Mesothelial cell of epicardium (in vitro differentiated cells): ENCODE measurements at places on chromosomes 5 and 9. TPM values are rescaled to one million over a fixed set of nuclear protein-coding genes. Genes with fewer than 3 reads are reported as not detected.

DNA sequence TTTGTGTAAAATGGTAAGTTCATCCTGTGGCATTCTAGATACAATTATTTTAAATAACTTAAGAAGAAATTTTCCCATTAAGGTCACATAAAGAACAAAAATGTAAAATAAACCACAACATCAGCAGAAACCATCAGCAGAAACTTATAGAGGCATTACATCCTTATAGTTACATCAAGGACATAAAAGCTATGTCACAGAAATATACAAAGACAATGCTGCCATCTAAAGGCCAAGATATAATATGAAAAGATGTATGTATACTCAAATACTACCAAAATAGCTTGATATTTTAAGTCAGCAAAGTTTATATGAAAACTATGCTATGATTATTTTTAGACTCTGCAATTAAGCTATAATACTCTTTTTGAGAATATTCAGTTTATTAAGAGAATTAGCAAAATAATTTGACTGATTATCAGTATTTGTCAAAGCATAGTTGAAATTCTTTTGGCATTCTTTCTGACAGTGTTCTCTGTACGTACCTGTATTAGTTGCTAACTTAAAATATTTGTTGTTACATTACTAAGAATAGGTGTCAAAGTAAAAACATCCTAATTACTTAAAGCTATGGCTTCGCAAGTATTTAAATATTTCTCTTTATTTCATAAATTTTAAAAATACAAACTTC lies 36.2 kb downstream of the FBXL17 start:
- DNase-seq = no peak
- H3K4me3 ChIP-seq = no peak overlapping the region
- H3K36me3 ChIP-seq = peaks cover 2% of the 10 kb centered on the region
- no peaks in the 10 kb centered on the region for H3K27me3 ChIP-seq

The ENTPD8 gene
- 1.4 to 1.7 TPM (median 1.6 TPM) in 3 replicates for total RNA-seq

The KIF3A gene
- total RNA-seq = 24.7 to 28.2 TPM (median 27.4 TPM) in 3 replicates

DNA sequence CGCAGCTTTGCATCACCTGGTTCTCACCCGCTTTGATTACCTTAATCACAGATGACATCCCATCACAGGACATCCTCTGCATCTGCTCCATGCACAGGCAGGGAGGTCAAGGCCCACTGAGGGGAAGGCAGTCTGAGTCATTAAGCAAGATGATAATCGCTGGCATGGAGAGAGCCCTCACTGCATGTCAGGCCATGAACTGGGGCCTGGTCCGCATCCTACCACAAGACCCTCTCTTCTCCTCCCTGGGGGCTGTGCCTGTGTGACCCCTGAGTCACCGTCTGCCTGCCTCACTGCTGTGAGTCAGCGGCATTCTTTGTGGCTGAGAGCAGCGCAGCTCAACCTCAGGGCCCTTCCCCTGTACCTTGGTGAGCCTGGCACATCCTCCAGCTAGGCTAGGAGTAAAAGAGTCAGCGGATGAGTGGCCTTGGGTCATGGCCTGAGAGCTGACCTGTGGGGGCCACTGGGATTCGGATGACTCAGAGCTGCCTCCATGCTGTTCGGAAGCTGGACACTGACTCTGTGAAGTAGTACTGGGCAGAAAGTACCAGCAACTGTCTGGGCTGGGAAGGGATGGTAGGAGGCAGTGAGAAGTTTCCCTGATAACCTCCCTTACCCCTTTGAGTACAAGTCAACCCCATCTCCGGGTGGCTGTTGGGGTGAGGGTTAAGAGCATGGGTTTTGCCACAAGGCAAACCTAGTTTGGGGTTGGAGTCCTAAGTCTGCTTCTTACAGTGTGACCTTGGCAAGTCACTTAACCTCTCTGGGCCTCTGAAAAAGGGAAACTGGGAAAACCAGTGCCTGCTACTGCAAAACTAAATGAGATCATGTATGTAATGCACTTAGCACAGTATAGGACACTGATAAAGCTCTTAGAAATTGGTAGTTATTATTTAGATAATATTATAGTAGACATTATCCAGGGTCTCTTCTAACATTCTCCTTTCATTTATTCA lies 14.6 kb upstream of the ARSI start:
- no peaks in the 10 kb centered on the region for H3K27me3 ChIP-seq
- H3K36me3 ChIP-seq = no peaks in the 10 kb centered on the region
- H3K27ac ChIP-seq = peak overlapping the region; percentile 97
- no peak for DNase-seq

- no peaks in the 10 kb centered on the region for H3K36me3 ChIP-seq
- H3K27ac ChIP-seq = peak overlapping the region; percentile 88
- peaks cover 6% of the 10 kb centered on the region for H3K4me1 ChIP-seq
- H3K27me3 ChIP-seq = peaks cover 84% of the 10 kb centered on the region
- DNase-seq = no peak
Observed at GRCh38 chr5:93620487-93621326, 37.7 kb downstream of the NR2F1 start.

DNA sequence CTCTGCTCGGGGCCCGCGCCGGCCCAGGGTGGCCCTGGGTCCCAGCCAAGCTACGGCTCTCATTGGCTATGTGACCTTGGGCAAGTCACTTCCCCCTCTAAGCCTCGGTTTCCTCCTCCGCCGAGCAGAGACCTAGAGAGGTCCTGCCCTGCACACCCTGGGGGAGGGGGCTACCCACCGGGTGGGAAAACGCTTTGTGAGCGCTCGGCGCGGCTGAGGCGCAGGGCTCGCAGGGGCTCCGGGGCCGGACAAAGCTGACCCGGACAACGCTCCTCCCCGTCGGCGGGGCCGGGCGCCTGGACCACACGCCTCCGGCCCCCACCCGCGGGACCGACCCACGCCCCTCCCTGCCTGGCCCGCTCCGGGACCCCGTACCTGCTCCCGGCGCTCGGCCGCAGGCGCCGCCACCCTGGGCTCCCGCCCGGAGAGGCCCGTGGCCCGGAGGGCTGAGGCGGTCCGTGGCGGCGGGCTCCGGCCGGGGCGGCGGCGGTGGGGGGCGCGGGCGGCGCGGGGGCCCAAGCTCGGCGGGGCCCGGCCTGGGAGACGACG lies 85.7 kb upstream of the MELK start:
- no peaks in the 10 kb centered on the region for H3K36me3 ChIP-seq
- H3K27ac ChIP-seq = peak overlapping the region; percentile 81
- peak; percentile 21 for DNase-seq
- H3K4me1 ChIP-seq = peaks cover 39% of the 10 kb centered on the region
- no peaks in the 10 kb centered on the region for H3K27me3 ChIP-seq
- H3K4me3 ChIP-seq = peak overlapping the region; percentile 85

The SPEF2 gene
- 10.7 to 12.1 TPM (median 11.6 TPM) in 3 replicates for total RNA-seq

- peaks cover 2% of the 10 kb centered on the region for H3K36me3 ChIP-seq
- H3K27me3 ChIP-seq = no peaks in the 10 kb centered on the region
- no peak overlapping the region for H3K4me3 ChIP-seq
- no peak for DNase-seq
Observed at GRCh38 chr5:102853680-102854079, 98.6 kb downstream of the PAM start.

GRCh38 chr9:129587487-129588262 lies 33.2 kb downstream of the C9orf50 start:
- no peak overlapping the region for H3K4me3 ChIP-seq
- H3K36me3 ChIP-seq = no peaks in the 10 kb centered on the region
- H3K4me1 ChIP-seq = peaks cover 49% of the 10 kb centered on the region
- no peaks in the 10 kb centered on the region for H3K27me3 ChIP-seq
- peak overlapping the region; percentile 93 for H3K27ac ChIP-seq

DNA sequence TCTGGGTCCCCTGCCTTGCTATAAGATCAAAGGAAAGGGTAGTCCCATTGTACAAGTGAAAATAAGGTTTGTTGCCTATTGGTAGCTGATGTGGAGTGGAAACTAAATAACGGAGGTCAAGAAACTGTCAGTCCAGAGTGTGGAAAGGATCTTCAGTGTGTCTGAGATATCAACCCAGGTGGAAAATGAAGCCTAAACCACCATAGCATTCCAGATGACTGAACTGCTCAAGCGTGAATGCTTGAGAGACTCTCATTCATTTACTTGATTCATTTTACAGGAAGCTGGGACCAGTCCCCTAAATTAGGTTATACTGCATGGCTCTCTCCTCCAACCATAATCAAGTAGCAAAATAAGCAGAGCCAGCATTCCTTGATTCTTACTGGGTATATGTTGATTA lies 116.0 kb upstream of the SLC28A3 start:
- H3K4me1 ChIP-seq = no peaks in the 10 kb centered on the region
- H3K27me3 ChIP-seq = peaks cover 22% of the 10 kb centered on the region
- no peak overlapping the region for H3K27ac ChIP-seq
- H3K36me3 ChIP-seq = no peaks in the 10 kb centered on the region

The CRHBP gene
- total RNA-seq = 5.3 to 10.7 TPM (median 8.0 TPM) in 3 replicates

- H3K4me3 ChIP-seq = no peak overlapping the region
- H3K36me3 ChIP-seq = no peaks in the 10 kb centered on the region
- DNase-seq = no peak
Observed at GRCh38 chr9:9790216-9790872, 822.5 kb downstream of the PTPRD start.

GRCh38 chr5:96582343-96582742 lies 79.8 kb upstream of the CAST start:
- DNase-seq = no peak
- H3K4me1 ChIP-seq = no peaks in the 10 kb centered on the region
- H3K27me3 ChIP-seq = peaks cover 37% of the 10 kb centered on the region

- peak overlapping the region; percentile 87 for H3K27ac ChIP-seq
- H3K4me1 ChIP-seq = peaks cover 22% of the 10 kb centered on the region
- H3K36me3 ChIP-seq = no peaks in the 10 kb centered on the region
- H3K4me3 ChIP-seq = no peak overlapping the region
Observed at GRCh38 chr9:98886691-98887229, 56.9 kb upstream of the COL15A1 start.

- H3K27me3 ChIP-seq = peaks cover 16% of the 10 kb centered on the region
- no peak overlapping the region for H3K4me3 ChIP-seq
- no peak for DNase-seq
- H3K4me1 ChIP-seq = no peaks in the 10 kb centered on the region
- no peak overlapping the region for H3K27ac ChIP-seq
Observed at GRCh38 chr9:126234681-126235335, 91.8 kb upstream of the MVB12B start.

DNA sequence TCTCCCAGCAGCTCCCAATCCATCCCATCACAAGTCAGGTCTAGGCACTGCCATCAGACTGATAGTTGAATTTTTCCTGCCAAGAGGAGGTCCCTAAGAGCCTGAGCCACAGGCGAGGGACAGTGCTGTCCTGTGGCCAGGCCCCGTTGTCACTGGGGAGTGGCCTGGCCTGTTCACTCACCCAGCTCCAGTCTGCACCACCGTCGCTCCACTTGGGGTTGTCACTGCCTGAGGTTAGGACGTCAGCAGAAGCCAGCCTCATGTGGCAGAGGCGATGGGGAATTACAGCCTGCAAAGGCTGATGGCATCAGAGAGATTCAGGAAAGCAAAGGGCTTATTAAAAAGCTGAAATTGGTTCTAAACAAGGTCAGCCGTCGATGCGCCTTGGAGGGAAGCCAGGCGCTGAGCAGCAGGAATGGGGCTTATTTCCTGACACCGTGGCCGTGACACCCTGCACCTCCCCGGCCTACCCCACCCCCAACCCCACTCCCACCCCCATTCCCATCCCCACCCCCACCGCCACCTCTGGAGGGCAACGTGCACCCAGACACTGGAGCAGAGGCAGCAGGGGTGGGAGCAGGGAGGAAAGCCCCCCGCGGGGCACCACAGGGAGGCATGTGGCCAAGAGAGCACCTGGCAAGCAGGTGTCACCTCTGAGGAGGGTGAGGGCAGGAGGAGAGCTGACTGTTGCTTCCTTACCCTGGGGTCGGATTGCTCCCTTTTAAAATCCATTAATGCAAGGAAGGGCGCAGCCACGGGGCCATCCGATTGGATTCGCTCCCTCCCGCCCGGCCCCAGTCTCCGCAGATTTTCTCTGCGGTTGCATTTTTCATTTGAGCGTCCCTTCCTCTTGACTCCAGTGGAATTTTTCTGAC lies 3.1 kb upstream of the DBH start:
- H3K4me1 ChIP-seq = peaks cover 18% of the 10 kb centered on the region
- no peak overlapping the region for H3K27ac ChIP-seq
- no peak overlapping the region for H3K4me3 ChIP-seq
- no peak for DNase-seq
- peaks cover 11% of the 10 kb centered on the region for H3K27me3 ChIP-seq
- no peaks in the 10 kb centered on the region for H3K36me3 ChIP-seq

DNA sequence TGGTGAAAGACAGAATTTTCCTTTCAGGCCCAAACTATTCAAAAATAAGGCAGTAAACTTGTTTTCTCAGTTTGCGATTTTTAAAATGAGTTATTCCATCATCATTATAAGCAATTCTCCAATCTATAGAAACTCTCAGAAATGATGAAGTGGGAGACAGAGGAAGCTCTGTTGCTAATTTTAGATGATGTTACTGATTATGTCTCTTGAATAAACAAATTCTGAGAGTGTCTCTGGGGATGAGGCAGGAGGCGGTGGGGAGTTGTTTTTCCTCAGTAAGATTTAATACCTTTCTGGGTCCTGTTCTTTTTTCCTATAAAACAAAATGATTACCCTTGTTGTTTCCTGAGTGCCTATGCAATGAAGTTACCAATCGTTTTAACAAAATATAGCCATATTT lies 43.9 kb upstream of the TEX48 start:
- H3K4me3 ChIP-seq = no peak overlapping the region
- H3K36me3 ChIP-seq = no peaks in the 10 kb centered on the region
- DNase-seq = no peak

DNA sequence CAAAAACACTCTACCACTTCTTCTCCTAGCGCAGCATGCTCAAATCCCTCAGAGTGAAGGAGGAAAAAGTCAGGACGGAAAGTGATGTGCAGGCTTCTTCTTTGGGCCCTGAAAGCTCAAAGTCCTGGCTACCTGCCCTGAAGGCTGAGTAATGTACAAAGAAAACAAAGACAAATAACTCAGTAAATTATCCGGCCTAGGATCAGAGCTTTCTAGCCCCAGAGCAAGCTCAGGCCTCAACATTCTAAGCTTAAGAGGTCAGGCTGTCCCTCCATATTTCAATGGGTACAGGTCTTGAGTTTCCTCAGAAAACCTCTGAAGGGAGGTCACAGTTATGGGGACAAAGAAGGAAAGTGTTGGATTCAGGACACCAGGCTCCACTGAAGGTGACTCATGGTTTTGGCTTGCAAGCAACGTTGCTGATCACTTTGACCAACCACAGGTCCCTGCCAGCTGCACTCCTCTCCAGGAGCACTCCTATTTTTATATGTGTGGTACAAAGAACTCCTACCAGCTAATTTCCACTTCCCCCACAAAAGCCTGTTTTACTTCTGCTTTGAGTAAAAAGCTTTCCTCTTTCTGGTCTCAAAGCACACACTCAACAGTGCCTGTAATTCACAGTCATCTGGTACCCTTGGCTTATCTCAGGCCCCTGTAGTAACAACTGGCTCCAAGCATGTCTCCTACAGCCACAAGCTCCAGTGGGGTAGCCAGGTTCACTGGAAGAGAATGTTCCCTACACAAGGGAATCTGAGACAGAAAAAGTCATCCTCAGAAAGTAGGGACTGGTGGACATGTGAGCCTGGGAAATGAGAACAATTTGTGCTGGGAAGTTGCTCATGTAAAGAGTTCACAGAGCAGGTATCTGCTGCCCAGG lies 115.7 kb downstream of the UGCG start:
- peaks cover 10% of the 10 kb centered on the region for H3K4me1 ChIP-seq
- H3K27me3 ChIP-seq = no peaks in the 10 kb centered on the region
- no peak for DNase-seq
- no peak overlapping the region for H3K4me3 ChIP-seq

The LMNB1 gene
- 79.9 to 85.2 TPM (median 84.4 TPM) in 3 replicates for total RNA-seq

The CDH9 gene
- total RNA-seq = 0.65 to 1.2 TPM (median 0.66 TPM) in 3 replicates
